ENCODE measurements at places on chromosomes 5 and 9.

- DNase-seq: no peak
Observed at GRCh38 chr5:123099514-123100151, 10.6 kb downstream of the PRDM6 start.

GRCh38 chr9:68704814-68705530 is at the start of gene PIP5K1B:
PIP5K1B (plus strand) TSS chr9:68705240; CDS start chr9:68822615, 117,375 bp downstream.
- DNase-seq: no peak

GRCh38 chr5:14665949-14666348 is 1.4 kb downstream of the OTULIN start:
- DNase-seq: peak; percentile 85

GRCh38 chr9:130157079-130157478 is 15.1 kb upstream of the NCS1 start:
- DNase-seq: no peak

GRCh38 chr5:83042507-83042906 is 34.7 kb downstream of the TMEM167A start:
- DNase-seq: no peak

- no peak for DNase-seq
Observed at GRCh38 chr5:155019601-155020226, 6.2 kb downstream of the KIF4B start.

- DNase-seq: no peak
Observed at GRCh38 chr5:36646507-36647023, 40.2 kb downstream of the SLC1A3 start.

DNA sequence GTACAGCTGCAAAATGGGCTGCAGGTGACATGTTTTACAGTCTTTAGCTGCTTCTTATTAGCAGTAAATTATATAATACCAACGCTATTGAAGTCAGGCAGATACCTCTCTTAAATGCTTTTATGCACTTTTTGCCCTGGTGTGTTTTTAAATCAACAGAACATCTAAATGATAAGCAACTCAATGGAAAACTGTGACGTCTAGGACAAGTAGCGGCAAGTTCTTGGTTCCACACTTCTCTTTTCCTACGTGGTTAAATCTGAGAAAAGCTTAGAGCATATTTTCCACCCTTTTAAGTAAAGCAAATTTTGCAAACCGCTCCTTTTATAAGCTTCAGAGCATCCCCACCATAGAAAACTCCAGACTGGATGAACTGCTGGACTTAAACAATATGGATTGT is 58.1 kb downstream of the CEMIP2 start:
- no peak for DNase-seq

GRCh38 chr5:102153003-102153759 is 142.9 kb downstream of the SLCO4C1 start:
- no peak for DNase-seq

DNA sequence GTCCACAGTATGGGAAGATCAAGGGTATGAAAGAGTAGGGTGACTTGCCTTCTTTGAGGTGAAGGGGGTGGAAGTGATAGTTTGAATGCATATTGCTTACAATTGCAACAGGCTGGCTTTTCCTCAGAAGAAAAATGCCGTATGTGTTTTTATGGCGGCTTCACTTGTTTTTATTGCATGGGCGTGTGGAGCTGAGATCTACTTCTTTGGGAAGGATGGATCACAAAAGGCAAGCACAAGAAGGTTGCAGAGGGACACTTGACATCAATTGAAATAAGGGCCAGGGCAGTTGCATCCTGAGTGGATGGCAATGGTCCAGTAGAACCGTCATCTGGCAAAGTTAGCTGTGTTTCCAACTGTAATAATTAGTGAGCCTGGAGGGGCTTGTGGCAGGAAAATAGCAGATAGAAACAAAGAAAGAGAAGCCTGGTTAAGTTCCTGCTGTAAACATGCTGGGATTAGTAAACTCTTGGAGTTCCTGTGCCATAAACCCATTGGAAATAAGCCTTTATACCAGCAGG is 138.4 kb downstream of the NTRK2 start:
- no peak for DNase-seq

DNA sequence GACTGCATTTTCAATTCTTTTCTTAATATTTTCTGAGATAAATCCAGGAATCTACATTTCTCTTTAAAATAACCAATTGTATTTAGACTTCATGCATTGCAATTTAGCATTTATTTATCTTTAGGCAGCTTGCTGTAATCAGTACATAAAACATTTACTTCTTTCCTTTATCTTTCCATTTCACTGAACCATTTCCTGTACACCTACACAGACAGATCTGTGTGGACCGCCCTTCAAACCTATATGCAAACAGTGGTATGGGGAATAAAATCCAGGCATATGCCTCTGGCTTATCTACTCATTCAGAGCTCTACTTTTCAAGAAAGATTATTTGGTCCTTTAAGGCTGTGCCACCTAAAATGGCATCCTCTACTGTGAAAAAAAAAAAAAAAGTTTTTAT is 640.0 kb downstream of the MAT2B start:
- DNase-seq: no peak

DNA sequence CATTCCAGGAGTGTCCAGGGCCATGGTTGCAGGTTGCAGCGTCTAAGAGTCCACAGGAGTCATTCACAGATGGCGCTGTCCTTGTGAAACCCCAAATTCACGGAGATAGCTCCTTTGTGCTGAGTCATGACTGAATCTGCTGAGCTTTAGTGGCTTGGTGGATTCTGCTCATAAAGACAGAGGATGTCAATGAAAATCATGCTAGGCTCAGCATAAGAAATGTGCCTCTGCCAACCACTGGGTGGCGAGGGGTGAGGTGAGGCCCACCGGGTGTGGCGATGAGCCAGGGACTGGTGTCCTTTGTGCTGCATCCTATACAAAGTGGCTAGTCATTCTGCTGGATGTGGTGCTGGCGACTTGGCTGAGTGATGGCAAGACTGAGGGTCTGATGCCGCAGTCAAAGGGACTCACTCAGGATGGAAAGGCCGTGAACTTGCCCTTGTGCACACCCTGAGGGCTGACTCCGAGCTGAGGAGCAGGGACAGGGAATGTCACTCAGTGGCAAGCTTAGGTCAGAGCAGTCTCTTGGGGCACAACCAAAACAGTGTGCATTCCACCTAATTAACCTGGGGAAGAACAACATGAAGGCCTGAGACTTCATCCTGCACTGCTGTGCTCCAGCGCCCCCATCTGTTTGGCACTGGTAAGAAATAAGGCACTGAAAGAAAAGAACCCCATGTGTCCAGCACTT is 71.5 kb downstream of the DAP start:
- DNase-seq: no peak

DNA sequence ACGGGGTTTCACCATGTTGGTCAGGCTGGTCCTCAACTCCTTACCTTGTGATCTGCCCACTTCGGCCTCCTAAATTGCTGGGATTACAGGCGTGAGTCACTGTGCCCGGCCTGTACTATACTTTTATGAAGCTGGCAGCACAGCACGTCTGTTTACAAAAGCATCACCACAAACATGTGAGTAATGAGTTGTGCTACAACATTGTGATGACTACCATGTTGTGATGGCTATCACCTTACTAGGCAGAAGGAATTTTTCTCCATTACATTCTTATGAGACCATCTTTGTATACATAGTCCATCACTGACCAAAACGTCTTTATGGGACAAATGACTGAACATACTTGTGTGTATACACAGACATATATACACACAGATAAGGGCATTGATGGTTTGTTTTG is 1019.0 kb downstream of the CDH18 start:
- DNase-seq: no peak

DNA sequence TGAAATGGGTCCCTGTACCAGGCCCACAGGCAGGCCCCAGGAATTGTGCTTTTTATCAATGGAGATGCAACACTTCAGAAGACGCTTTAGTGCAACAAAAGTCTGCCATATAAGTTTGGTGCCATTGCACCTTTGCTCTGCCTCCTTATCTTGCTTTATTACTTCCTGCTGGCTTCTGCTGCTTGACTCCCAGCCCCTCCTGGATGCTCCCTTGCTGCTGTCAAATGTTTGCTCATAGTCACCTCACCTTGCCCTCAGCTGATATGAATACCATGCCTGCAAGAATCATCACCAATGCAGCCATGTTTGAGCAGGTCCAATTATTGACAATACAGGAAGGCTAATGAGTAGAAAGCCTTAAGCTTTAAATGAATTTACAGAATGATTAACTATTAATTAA is 25.4 kb downstream of the MEGF10 start:
- DNase-seq: no peak

GRCh38 chr5:125552486-125552885 is 806.0 kb upstream of the ZNF608 start:
- DNase-seq: no peak

GRCh38 chr9:124593651-124594058 is 86.5 kb upstream of the NR5A1 start:
- DNase-seq: no peak

DNA sequence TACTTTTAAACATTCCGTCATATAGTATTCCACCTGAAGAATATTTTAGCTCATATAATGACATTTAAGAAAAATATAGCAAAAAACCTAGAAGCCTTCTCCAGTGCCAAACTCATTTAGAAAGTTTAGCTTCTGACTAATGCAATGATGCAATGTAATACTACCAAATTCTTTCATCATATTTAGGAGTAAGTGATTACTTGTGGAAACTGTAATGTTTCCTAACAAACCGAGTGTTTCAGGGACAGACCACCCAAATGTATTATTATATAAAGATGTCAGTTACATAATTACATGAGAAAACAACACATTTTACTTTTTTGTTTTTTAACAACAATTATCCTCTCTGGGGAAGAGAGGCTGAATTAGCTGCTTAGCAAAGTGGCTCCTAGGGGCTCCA is 316.2 kb downstream of the ARL15 start:
- DNase-seq: no peak

GRCh38 chr5:1799110-1799601 is 481 bp downstream of the MRPL36 start:
- no peak for DNase-seq

GRCh38 chr9:13493697-13494096 is 214.2 kb upstream of the MPDZ start:
- DNase-seq: no peak

DNA sequence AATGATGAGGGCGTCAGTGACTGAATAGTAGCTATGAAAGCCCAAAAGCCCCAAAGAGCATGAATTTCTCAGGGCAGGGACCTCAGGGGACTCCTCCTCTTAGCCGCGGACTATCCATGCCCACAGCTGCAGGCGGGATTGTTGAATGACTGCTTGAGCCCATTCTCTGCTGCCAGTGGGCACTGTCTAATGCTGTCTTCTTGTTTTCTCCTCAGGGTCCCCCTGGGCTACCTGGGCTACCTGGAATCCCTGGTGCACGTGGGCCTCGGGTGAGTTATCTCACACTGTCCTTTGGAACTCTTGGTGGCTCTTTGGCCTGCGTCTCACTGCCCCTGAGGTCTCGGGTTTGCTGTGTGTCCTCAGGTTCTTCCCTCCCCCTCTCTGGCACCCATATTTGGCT is 22.7 kb downstream of the COL27A1 start:
- no peak for DNase-seq

DNA sequence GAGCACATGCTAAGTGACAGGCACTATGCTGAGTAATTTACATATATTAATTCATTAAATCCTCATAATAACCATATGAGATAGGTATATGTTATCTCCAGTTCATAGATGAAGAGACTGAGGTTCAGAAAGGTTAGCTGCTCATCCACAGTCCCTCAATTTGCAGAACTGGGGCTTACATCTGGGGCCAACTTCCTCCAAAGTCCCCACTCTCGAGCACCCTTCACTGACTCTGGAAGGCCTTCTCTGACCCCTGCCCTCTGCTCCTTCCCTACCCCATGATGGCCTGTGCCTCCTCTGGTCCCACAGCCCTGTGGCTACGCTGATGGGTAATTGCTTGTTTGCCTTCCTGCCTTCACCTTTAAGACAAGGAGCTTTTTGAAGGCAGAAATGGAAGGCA is 71.6 kb downstream of the C5orf15 start:
- DNase-seq: no peak

- DNase-seq: no peak
Observed at GRCh38 chr9:110389148-110389750, 51.6 kb upstream of the TXNDC8 start.

DNA sequence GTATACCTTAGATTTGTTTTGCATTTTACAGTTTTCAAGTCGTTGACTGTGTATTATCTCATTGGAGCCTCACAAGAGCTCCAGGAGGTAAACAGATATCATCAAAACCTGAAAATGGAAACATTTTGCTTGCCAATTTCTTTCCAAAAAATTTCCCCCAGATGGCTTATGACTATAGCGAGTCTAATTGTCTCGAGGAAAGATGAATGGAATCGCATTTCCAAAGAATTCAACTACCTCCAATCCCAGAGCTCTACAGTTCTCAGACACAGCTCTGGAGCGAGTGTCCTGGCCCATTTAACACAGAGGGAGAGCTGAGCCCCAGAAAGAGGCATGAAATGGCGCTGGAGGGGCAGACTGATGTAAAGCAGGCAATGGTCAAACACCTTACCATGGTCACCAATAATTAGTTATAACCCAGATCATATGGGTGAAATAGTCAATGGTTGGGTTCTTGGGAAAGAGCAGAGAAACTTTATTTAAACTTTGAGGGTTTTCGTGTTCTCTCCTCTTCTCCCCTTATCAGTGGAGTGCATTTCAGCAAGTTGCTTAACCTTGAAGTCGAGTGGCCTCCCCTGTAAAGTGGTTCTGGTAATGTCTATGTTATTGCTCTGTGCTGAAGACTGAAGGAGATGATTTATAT is 168.2 kb downstream of the ZDHHC21 start:
- no peak for DNase-seq
